ENCODE measurements at places on chromosomes 5 and 9. TPM values are rescaled to one million over a fixed set of nuclear protein-coding genes. Genes with fewer than 3 reads are reported as not detected.

Gene ALDOB
- total RNA-seq = not detected

Gene NIM1K
- 0.43 TPM for total RNA-seq

Gene NFIB
- total RNA-seq = 7.3 TPM

Gene NXNL2
- 0.22 TPM for total RNA-seq

Gene TTC23L
- not detected for total RNA-seq

Gene ALAD
- 16.8 TPM for total RNA-seq

Gene SUSD3
- total RNA-seq = not detected

Gene SAPCD2
- 0.22 TPM for total RNA-seq

Gene GABRG2
- total RNA-seq = 2.6 TPM

Gene MAMDC4
- total RNA-seq = 2.0 TPM

Gene PIGO
- 22.3 TPM for total RNA-seq

Gene INSL4
- total RNA-seq = not detected

Gene PCDHA9
- total RNA-seq = under 0.01 TPM

Gene PDLIM4
- total RNA-seq = 26.9 TPM

Gene FAM153A
- total RNA-seq = not detected
